ENCODE measurements at places on chromosomes 4 and X.

DNA sequence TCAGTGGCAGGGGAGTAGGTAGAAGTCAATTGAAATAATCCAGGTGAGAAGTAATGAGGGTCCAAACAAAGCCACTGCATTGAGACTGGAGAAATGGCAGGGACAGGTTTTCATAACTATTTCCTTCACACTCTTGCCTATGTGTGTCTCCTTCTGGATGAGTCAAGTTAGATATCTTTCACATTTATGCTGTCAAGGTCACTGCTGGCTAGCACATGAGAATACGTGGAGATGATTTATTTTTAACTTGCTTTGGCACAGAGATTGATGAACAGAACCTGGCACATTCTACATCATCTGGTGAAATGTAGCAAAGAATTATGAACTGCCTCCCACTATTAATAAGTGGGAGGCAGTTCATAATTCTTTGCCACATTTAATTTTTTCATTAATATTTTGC lies 66.7 kb upstream of the BOD1L1 start:
- no peak for DNase-seq

DNA sequence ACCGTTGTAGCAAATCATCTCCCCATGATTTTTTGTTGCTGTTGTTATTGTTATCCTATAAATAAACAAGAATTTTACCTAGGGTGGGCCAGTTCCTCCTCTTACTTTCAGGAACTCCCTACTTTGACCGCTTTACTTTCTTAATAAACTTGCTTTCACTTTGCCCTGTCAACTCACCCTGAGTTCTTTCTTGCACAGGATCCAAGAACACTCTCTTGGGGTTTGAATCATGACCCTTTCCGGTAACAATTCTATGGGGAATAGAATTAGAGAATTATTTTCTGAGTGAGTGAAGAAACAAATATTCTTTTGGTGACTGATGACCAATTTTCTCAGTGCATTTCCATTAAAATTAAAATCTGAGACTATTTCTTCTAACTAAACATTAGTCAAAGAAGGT lies 584.0 kb upstream of the TENM3 start:
- DNase-seq = no peak

- DNase-seq = peak; percentile 57
Observed at GRCh38 chr4:107736924-107737448, 17.0 kb upstream of the PAPSS1 start.

DNA sequence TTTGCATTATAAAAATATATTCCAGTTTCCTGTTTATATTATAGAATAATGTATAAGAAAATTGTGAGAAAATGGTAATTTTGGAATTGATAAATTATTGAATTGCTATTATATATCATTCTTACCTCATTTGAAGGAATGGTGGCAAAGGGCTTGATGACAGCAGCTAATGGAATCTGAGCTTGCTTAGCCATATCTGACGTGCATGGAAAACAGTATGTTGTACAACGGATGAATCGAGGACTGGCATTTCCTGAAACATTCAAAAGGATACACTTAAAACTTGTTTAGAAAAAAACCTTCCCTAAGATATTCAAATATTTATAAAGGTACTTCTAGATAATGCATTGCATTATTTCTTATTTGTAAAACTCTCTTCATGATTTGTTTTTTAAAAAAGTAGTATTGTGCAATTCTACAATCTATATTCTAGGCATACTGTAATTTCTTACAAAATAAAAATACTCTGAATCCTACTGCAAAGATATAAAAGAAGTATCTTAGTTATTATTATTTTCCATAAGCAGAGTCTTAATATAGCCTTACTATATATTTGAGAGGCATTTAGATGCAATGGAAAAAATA lies 38.3 kb downstream of the SEC24D start:
- no peak for DNase-seq

DNA sequence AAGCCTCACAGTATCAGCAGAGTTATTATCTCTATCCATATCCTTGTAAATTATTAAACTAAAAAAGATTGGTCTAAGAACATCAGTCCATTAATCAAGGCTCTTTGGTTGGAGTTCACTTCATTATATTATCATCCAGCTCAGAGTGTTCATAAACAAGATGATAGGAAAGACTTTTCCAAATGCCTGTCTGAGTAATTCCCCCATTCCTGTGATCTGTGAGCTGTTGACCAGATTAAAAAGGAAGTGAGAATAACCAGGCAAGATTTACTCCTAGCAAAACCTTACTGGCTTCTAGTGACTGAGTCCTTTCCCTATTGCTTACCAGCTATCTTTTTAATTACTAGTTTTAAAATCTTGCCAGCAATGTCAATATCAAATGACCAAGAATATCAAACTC lies 14.9 kb downstream of the PKD2 start:
- DNase-seq = no peak

DNA sequence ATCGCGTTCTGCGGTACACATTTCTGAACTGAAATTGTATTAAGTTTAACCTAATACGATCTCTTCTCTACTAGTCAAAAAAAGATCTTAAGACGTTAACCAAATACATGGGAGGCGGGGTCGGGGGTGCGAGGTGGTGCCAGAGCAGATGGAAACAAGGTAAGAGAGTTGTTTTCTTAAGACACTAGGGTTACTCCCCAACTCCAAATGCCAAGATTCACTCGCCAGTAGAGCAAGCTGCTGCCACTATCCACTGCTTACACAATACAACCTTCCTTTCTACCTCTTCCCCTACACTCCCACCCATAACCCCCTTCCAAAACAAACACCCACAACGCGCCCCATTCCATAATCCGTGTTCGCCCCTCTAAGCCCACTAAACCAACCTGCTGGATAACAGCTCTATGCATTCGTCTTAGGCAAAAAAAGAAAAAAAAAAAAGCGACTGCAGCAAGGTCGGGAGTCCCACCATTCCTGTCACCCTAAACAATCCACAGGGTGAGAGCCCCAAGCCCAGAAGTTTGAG lies 1.3 kb downstream of the LCORL start:
- peak; percentile 36 for DNase-seq

- DNase-seq = peak; percentile 48
Observed at GRCh38 chr4:101037938-101038413, 309.4 kb downstream of the PPP3CA start.

- no peak for DNase-seq
Observed at GRCh38 chrX:17525762-17526555, 151.0 kb downstream of the NHS start.

GRCh38 chr4:119038116-119038841 lies 97.4 kb upstream of the MYOZ2 start:
- no peak for DNase-seq

DNA sequence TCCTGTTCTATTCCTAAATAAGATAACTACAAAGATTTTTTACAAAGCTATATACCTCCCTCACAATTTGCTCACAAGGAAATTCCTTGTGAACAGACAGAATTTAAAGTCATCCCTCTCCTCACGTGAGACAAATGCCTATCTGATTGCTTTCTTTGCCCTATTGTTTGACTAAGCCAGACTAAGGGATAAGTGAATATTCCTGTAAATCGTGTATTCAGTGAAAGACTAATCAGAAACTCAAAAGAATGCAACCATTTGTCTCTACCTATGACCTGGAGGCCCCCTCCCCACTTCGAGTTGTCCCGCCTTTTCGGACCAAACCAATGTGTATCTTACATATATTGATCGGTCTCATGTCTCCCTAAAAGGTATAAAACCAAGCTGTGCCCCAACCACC lies 15.3 kb upstream of the ZBTB33 start:
- DNase-seq = no peak

- no peak for DNase-seq
Observed at GRCh38 chr4:17030543-17030942, 132.1 kb upstream of the LDB2 start.

GRCh38 chrX:29545878-29546277 lies 669.5 kb upstream of the MAGEB2 start:
- no peak for DNase-seq

DNA sequence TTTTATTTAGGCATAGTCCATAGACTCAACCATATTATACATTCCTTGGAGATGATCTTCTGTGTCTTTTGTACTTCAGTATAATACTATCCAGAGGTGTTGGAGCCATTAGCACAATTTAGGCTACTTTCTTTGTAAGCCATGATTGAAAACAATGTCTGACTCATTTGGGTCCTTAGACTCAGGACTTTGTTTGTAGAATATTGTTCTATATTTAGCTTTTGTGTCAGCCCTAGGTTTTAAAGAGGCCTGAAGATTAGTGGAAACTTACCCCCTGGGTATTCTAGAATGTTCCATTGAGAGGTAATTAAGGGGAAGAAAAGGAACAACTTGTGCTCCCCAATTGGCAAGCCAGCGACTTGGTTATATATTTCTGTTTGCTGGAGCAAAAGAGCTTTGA lies 145.2 kb upstream of the SCML1 start:
- DNase-seq = no peak

DNA sequence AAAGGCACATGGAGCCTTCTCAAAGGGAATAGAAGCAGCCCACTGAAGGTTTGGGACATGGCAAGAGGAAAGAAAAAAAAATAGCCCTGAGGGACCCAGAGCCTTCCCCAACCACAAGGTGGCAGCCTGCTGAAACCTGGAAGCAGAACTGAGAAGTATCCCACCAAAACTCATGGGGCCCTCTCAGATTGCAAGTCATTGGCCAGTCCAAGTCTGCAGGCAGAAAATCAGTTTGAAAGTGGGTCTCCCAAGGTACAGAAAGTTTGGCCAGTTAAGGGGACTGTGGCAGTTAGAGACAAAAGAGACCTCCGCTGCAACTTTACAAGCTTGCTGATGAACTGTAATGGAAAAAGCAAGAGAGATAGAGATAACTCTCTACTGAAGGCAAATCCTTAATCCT lies 155.8 kb downstream of the ANTXR2 start:
- peak; percentile 68 for DNase-seq

GRCh38 chr4:2572866-2573265 lies 36.4 kb downstream of the FAM193A start:
- DNase-seq = no peak

DNA sequence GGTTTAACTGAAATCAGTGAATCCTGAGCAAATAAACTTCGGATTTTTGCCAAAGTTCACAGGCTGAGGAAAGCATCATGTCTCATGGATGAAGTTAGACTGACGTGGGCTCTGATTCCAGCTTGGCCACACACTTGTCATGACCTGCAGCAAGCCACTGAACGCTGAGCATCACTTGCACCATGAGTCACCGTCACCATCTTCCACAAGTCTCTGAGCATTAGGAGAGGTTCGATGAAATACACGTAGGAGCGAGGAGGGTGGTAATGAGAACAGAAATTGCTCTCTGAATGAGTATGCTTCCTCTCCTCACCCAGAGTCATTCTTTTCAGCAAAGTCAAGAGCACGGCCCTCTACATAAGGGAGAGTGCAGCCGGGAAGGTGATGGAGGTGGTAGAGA lies 3.8 kb upstream of the TRIML2 start:
- no peak for DNase-seq

- no peak for DNase-seq
Observed at GRCh38 chrX:110276778-110277177, 41.1 kb downstream of the AMMECR1 start.

- peak; percentile 62 for DNase-seq
Observed at GRCh38 chrX:13487731-13488505, 81.5 kb upstream of the EGFL6 start.

DNA sequence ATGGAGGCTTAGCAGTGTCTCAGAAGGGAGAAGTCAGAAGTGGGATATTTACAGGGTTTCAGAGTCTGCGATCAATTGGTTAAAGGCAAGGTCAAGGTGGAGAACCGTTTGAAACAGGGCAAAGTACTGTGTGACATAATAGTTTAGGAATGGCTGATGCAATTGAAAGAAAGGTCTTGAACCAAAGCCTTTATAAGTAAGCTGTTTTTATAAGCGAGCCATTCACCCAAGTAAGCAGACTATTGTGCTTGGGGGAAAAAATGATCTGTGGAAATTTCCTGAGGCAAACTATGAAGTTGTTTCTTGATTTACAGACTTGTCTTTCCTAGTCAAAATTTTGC lies 327.3 kb downstream of the CAMK2D start:
- DNase-seq = no peak

DNA sequence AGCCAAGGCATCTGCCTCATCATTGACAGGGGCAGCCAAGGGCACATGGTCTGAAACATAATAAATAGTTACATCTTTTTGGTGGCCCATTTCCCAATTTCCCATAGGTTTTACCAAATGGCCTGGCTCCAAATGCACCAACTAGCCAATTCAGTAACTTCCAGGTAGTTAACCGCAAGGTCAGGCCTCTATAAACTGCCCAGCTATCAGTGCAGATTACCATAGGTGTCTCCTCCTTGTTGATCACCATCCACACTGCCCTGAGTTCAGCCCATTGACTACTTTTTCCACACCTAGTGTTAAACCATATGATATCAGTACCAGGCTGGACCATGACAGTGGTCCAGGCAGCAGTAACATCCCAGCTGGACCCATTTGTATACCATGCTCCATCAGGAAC lies 1145.1 kb upstream of the POU3F4 start:
- DNase-seq = no peak

- no peak for DNase-seq
Observed at GRCh38 chrX:105266456-105266855, 46.0 kb upstream of the TEX13A start.

DNA sequence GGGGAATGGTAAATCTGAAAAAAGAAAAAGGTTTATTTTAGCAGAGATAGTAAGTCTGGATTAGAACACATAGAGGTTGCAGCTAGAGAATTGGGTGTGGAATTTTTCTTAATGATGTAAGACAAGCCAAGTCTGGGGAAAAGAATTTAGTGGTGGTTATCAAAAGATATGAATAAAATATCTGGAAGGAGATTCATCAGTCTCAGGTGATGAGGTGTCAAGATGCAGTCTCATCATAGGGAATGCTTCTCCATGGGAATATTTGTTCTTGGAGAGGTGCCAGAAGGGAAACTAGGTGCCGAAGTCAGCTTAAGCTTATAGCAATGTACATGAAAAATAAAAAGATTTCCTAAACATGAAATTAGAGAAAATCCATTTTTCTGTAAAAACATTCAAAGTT lies 504.1 kb upstream of the NR3C2 start:
- DNase-seq = no peak

GRCh38 chrX:39582976-39583375 lies 514.8 kb downstream of the BCOR start:
- no peak for DNase-seq

GRCh38 chr4:65918872-65919271 lies 248.6 kb upstream of the EPHA5 start:
- DNase-seq = no peak

DNA sequence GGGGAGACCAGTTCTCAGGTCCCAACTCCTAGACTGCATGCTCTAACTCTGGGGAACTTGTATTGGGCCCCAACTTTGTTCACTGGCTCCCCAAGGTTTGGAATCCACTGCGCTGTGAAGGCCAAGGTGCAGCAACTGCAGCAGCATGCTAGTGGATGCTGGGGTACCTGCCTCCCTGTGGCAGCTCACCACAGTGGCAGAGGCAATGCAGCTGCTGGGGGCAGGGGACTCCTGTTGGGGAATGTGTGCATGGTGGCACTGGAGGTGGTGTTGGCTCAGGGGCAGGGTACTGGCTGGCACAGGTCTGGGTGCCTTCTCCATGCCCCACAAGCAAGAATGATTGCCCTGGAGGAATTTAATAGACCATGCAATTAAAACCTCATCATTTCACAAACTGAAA lies 493.4 kb upstream of the GALNT7 start:
- no peak for DNase-seq

GRCh38 chr4:145822581-145822980 lies 116.0 kb downstream of the ZNF827 start:
- no peak for DNase-seq

All from activated CD8-positive, alpha-beta T cell treated with anti-CD3 and anti-CD28 coated beads, Interleukin-2, amount 10 ng/mL, durations not matched to agents 7 days and 5 days (primary cell).